H9 (cell line): ENCODE measurements at places on chromosomes 2 and 18.
A peak's percentile ranks its signal among the peaks of the same experiment; 100 is the strongest.

GRCh38 chr18:63412953-63413352 lies 9.3 kb downstream of the VPS4B start:
- no peak for DNase-seq

DNA sequence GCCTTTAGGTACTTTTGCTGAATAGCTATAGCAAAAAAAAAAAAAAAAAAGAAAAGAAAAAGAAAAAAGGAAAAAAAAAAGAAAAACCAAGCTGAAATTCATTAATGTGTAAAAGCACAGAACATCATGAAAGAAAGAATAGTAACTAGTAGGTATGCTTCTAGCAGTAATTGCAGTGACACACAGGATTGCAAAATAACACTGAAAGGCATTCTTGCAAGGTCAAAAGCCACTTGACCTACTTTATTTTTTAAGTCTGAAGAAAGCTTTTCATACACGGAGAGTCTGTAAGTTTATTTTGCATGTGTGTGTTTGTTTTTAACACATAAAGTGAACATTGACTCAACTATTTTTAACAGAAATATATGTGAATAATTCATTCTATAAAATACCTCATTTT lies 54.4 kb downstream of the DOK6 start:
- DNase-seq, result no peak

- DNase-seq, result no peak
These were observed 47.0 kb downstream of the BMPR2 start for GRCh38 chr2:202423139-202423538.

GRCh38 chr2:14535156-14535555 lies 97.4 kb upstream of the LRATD1 start:
- no peak for DNase-seq

- no peak for DNase-seq
These were observed 93.0 kb downstream of the NRP2 start for GRCh38 chr2:205775097-205775877.

GRCh38 chr18:59921384-59921891 lies 21.6 kb downstream of the PMAIP1 start:
- DNase-seq, result no peak

GRCh38 chr2:171852366-171852888 lies 41.6 kb downstream of the SLC25A12 start:
- DNase-seq, result no peak

DNA sequence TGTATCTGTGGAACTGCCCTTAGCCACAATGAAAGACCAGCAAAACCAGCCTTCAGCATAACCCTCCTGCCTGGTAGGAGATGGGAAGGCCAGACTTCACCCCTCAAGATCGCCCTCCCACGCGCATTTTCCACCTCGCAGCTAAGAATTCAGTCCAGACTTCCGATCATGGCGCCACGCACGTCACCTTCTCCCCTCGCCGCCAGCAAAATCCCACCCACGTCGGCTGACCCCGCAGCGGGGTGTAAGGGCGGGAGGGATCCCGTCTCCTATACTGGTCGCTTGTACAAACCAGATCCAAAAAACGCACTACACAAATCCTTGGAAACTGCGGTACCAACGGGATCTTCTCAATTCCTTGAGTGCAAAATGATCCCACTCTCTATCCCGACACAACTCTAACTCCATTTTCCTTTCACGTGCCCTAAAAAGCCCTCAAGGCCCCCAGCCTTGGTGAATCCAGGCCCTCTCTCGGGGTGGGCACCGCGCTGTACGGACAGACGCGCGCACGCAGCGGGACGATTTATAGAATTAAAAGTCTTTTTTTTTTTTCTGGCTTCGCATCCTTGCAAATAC lies 1.0 kb upstream of the BMPR2 start:
- DNase-seq, result peak; percentile 64

DNA sequence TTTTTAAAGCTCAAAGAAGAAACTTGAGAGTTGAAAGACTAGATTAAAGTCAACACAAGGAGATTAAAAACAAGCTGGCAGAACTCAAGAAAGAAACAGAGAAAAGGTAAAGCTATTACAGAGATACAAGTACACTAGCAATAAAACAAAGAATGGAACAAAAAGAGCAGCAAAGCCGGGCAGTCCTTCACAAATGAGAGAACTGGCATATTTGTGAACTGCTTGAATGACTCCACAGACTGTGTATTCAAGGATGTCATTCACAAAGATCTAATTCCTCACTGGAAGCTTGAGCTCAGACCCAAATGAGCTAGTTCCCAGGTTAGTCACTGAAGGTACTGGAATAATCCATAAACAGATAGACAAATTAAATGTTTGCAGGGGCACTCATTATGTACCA lies 318.0 kb downstream of the MYCN start:
- no peak for DNase-seq

GRCh38 chr18:70503060-70503459 lies 214.2 kb downstream of the SOCS6 start:
- no peak for DNase-seq

GRCh38 chr2:9639000-9639602 lies 8.3 kb upstream of the YWHAQ start:
- no peak for DNase-seq

DNA sequence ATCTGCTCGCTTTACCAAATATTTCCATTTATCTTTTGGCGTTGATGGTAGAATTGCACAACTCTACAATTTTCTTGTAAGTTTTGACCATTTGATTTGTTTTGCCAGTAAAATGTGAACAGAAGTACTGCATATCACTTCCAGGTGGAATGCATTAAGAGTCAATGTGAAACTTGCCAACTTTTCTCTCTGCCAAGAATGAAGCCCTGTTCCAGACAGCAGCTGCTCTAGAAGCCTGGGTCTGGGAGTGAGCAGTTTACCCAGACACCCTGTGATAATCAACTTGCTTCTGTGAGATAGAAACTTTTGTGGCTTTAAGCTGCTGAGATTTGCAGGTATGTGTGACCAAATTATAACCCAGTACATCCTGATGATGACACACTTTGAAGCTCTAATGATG lies 115.9 kb upstream of the SYT4 start:
- no peak for DNase-seq
